Effector CD4-positive, alpha-beta T cell (primary cell): ENCODE measurements at places on chromosomes 4 and X.

DNA sequence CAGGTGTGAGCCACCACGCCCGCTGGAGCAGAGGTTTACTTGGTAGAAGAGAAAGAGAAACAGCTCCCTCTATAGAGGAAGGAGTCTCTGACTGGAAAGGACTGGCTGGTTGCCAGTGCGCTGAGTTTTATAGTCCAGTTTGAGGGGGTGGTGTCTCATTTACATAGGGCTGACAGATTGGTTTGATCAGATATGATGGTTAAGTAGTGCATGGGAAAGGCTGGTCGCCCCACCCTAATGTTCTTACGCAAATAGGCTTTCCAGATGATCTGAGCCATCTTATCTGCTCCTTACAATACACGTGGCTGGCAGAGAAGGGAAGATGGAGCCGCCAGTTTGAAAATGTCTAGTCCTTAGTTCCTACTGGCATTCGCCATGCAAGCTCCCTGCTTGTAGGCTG lies 439.5 kb downstream of the NAF1 start:
- no peak for DNase-seq

DNA sequence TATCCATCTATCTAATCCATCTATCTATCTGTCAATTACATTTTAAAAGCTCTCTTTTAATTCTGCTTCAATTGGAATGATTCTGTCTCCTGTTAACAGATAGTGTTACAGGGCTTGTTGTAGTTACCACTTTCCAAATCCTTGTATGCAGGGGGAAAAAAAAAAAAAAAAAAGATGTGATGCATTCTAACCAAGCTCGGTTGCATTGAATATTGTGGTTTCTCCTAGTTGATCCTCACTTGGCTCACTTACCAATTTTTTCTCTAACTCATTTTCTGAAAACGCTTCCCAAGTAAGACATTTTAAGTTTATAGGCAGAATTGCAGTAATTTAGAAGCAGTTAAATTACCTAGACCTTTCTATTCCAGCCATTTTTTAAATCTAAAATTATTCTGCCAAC lies 327.9 kb upstream of the PITX2 start:
- DNase-seq = no peak

GRCh38 chrX:84956304-84956703 lies 47.4 kb upstream of the APOOL start:
- DNase-seq = no peak

DNA sequence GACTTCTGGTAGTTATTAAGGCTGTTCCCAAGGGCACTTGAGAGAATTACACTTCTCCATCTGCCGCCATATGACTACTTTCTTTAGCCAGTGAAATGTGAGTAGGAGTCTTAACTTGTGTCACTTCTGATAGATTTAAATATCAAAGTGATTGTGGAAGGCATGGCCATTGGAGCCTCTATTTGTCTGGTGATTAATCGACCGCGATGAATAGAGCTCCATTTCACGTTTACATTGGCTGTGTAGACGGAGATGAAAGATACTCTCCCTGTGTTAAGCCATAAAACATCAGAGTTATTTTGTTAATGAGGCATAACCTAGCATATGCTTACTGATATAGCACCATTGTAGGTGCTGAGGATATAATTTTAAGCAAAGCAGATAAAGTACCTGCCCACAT lies 852.4 kb downstream of the CCSER1 start:
- no peak for DNase-seq

GRCh38 chr4:8472689-8473197 lies 32.2 kb downstream of the TRMT44 start:
- DNase-seq = no peak

DNA sequence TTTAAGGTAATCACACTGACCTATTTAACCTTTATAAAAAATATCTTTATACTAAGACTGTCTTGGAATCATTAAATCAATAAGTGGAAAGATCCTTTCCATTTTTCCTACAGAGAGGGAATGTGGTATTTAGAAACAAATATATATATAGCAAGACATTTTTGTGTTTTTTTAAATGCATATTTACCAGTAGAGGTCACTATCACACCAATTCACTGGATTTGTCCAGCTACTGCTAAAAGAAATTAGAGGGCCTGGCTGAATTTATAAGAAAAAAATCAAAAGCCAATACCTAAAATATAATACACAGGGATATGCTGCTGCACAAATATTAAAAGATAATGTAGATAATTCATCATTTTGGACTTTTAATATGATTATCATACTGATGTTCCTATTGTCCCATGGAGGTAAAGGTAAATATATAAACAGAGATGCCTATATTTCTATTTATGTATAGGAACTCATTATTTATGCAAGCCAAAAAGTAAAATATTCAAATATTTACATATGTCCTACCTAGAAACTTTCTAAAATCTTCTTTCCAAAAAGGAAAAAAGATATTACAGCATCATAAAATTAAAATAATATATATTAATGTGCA lies 69.5 kb downstream of the PDE5A start:
- DNase-seq = no peak

DNA sequence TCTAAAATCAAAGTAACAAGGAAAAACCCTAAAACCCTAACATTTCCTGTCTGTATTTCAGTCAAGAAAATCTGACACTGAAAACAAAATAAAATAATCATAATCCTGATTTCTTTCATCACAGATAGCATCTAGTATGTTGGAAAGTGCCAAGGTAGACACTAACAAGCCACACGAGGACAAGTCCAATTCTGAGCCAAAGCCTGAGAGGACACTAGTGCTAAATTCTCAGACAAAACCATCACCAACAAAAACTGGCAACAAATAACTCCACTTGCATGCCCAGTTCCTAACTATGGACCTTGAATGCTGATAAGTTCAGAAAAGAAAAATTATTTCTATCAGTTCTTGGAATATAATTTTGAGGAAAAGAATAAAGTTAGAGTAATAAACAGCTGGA lies 113.7 kb downstream of the MANBA start:
- DNase-seq = no peak

DNA sequence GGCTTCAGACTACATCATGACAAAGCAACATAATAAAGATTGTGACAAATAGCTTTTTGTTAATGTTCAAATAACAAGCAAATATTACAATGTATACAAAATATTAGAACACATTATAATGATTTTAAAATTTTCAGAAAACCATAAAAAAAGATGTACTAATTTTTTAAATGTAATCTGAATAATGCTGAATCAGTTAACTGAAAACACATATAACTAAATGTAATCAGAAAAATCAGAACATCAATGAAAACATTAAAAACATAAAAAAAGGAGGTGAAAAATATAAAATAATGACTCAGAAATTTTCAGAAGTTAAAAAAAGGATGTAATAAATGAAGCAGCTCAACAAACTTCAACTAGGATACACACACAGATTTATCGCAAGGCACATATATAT lies 53.5 kb downstream of the ZNF721 start:
- no peak for DNase-seq

DNA sequence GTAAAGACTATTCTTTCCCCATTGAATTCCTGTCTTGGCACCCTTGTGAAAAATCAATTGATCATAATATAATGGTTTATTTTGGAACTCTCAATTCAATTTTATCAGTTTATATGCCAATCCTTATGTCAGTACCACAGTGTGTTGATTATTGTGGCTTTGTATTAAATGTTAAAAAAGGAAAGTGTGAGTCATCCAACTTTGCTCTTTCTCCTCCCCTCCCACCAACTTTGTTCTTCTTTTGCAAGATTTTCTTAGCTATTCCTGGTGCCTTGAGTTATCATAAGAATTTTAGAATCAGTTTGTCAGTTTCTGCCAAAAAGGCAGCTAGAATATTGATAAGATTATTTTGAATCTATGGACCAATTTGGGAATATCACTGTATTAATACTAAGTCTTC lies 11.2 kb upstream of the RNF175 start:
- DNase-seq = no peak

DNA sequence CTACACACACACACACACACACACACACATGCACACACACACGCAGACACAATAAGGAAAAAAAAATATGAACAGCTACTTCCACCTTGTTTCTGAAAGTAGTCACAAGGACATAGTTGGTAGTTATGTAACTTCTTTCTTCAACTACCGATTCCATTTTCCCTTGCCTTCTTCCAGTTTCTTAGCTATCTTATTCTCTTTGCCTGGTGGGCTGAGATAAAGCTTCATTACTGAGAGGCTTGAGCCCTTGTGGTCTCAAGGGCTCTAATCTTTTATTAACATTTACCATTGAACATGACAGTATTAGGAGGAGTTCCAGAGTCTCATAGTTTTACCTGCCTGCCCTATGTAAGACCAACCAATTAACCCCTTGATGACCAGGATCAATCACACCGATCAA lies 8.9 kb upstream of the SMIM10 start:
- no peak for DNase-seq

- DNase-seq = no peak
Observed at GRCh38 chr4:123889507-123889906, 492.9 kb downstream of the SPRY1 start.

DNA sequence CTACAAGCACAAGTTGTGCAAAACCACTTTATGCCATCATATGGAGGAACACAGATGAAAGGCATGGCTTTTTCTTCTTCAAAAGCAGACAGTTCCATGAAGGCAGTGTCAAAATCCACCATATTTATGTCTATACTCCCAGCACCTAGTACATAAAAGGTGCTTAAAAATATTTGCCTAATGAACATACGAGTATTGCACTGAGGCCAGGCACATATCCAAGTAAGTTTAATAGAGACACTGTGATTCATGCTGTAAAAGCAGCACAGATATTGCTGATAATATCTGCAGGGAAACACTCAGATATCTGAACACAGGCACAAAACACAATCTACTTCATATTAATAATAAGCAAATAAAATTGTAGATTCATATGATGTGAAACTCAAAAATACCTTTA lies 48.1 kb upstream of the CXCL8 start:
- no peak for DNase-seq

DNA sequence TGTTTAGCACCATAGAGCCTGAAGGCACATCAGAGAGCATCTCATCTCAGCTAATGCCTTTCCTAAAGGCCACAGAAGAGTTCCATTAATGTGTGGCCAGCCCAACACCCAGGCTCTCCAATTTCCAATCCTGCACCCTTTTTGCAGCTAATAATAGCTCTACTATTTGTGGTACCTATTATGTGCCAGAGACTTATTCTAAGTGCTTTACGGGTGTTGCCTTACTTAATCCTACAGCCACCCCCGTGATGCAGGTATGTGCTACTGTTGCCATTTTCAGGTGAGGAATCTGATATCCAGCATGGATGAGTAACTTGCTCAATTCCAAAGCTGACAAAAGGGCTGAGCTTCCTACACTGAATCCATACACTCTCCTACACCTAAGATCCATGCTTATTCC lies 217.6 kb upstream of the GALNT7 start:
- DNase-seq = no peak

DNA sequence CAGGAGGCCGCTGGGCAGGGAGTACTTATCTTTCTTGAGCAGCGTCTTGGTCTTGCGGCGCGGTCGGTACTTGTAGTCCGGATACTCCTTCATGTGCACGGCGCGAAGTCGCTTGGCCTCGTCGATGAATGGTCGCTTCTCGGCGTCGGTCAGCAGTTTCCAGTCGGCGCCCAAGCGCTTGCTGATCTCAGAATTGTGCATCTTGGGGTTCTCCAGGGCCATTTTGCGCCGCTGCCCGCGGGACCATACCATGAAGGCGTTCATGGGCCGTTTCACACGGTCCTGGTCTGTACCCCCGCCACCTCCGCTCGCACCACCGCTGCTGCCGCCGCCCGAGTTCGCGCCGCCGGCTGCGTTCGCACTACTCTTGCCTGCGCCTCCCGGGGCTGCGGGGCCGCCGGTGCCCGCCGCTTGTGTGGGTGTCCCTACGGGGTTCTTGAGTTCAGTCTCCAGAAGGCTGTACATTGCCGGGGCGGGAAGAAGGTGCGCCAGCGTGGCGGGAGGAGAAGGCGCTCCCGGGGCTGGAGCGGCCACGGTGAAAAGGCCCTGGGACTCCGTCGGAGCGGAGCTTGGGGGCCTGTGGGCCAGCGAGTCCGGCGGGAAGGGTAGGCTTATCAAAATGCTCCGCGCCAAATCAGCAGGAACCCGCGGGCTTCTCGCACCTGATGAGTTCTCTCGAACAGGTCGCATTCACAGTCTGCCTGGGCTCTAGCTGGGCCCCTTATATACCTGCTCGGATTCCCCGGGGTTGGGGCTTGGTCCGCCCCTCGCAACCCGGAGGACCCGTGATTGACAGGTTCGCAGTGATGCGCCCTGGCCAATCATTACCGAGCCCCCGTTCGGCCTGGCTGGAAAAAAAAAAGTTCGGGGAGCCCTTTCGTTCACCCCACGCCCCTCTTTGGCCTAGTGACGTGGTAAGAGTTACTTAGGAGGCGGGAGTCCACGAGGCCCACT lies at the start of gene SOX3:
Gene SOX3 (minus strand): TSS at position 699 of the 954 bp plus-strand sequence. CDS start 9 bp downstream, at position 690.
- DNase-seq = no peak

DNA sequence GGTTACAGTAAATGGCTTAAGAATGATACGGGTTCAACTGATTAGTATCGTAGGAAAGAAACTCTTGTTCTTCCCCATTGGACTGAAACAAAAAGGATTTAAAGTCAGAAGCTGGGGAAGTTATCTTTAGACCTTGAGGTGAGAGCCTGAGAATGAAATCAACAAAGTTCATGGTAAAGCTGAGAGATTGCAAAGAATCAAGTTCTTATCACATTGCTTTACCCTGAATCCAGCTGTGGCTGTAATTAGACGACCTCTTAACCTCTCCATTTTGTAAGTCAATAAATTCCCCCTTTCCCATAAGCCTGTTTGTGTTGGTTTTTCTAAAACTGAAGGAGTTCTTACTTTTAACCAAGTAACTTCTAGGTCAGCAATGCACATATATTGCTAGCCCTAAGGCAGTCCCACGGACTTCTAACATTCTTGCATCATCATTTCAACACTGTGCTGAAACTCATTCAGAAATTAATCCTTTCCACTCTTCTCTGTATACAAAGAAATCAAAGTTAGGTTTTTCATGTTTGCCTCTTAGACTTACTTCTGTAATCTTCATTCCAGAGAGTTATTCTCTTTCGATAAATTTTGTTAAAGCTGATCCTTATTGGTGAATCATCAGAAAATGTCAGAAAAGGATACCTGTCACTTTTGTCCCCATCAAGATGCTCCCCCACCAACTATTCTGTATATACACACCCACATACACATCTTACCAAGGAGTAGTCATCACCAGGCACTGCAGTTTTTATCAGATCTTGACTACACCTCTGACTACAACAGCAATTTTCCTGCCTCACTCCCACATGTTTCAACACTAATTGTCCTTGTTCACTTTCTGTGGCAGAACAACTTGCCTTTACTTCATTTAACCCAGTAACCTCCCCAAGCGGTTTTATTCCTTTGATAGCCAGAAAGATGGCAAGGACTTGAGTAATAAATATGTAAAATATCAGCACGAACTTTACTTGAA lies 77.9 kb upstream of the STK26 start:
- no peak for DNase-seq

GRCh38 chr4:187603093-187604025 lies 392.2 kb upstream of the ZFP42 start:
- no peak for DNase-seq

DNA sequence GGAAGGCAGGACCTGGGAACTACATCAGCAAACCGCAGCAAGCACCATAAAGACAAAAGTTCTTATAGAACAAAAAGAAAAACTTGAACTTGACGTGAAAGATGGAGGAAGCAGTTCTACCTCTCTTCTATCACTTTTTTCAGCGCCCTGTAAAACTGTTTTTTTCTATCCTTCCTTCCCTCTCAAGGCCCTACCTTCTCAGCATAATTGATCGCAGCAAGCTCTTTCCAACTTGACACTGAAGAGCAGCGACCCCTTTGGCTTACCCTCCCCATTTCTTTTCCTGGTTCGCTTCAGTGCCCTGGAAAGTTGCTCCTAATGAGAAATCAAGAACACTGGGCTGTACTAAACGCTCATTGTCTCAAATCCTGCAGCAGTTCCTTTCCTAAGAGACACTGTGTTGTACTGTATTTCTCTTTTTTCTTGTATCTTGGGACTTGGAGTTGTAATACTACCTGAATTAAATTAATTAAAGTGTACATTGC lies 150.6 kb upstream of the SLC4A4 start:
- no peak for DNase-seq
